Heart right ventricle (tissue), 16 donors: ENCODE measurements at places on chromosomes 16 and 17. TPM values are rescaled to one million over a fixed set of nuclear protein-coding genes. Genes with fewer than 3 reads are reported as not detected.

DNA sequence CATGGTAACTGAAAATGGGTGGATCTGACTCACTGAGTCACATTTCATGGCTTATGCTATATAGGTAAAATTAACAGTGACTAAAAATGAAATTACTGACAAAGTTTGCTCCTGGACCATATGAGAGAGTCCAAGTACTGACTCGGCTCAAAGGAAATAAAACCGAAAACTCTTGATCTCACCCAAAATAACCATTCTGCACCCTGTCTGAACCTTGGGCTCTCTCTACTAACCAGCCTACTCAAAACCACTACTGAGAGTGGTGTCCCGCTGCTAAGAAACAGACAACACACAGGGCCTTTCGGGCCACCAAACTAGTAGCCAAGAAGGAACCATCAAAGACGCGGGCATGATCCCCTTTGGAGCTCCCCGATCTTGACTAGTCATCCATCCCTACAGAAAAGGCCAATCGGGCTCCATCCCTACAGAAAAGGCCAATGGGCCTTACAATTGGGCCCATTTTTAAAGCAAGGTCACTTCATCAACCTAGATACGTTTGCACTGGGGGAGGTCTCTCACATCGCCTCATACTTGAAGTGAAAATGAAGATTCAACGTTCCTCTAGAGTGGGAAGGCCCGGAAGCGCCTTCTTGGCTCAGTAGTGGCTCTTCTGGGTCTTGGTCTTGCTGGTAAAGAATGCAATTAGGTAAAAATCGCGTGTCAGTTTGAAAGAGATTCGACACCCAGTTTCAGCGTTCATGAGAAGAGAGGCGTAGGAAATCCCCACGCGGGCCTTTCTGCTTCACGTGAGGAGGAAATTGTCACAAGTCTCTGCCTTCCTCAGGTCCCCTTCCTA is 720 bp upstream of the ZPBP2 start:
- DNase-seq, result no peak

DNA sequence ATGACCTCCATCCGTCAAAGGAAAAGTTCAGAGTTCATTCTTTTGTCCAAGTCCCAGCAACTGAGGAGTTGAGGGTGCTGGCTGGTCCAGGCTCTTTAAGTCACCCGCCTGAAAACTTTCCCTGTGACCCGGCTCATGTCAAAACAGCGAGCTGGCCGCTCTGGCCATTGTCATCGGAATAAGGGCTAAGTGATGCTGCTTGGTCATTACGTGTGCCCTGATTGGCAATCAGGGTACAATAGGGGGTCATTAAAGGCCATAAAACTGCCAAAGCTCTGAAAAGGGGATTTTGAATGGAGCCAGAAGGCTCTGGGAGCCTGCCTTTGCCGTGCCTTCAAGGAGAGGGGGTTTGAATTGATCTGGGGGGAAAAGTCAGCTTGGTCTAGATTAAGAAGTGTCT is 88.5 kb upstream of the IRX3 start:
- DNase-seq, result no peak

GRCh38 chr17:36591434-36592315 is at the start of gene DHRS11:
TSS of gene DHRS11 (plus strand) at chr17:36591879. CDS start at chr17:36592010, 131 bp downstream.
- DNase-seq, result peak; percentile 90

DNA sequence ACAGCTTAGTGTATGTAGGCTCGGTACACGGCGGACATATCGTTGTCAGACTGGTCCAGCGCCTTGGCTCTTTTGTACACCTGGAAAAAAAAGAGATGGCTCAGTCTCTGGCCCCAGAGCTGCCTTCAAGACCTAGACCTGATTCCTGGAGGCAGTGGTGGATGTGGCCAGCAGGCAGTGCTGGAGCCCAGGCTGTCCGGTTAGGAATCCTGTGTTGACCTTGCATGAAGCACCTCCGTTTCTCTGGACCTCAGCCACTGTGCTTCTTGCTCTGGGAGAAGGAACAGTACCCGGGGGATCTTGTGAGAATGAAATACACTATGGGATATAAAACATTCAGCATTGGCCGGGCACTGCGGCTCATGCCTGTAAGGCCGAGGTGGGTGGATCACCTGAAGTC is 2.8 kb upstream of the ROGDI start:
- DNase-seq, result peak; percentile 53

- no peak for DNase-seq
Observed at GRCh38 chr17:66405836-66406677, 103.6 kb downstream of the PRKCA start.

DNA sequence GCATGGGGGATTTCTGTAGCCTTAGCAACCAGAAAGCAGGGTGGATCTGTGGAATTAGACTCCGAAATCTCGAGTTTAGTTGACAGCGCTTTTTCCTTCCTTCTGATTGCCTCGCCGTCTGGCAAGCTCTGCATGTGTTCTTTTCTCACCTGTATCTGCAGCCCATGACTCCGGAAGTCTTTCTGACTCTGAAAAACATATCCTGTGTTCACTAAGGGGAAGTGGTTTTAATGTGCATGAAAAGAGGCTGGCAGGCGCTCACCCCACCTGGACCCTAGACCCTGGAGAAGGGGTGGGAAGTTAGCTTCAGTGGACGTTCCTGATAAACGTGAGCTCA is 158.5 kb downstream of the RPTOR start:
- no peak for DNase-seq

DNA sequence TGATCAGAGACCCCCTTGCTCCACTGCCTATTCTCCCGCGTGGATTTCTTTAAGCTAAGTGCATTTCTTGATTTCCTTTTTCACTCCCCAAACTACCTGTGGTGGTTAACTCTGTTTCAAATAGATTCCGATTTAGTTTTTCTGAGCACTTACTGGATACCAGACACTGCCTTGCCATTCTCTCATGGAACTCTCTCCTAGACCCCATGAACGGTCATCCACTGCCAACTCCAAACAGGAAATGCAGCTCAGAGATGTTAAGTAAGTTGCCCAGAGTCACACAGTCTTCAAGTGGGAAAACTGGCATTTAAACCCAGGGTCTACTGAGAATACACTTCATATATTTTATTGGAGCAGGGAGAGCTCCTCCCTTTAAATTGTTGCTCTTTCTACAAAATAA is 199.4 kb downstream of the MAF start:
- DNase-seq, result no peak

ST6GALNAC1 gene
- total RNA-seq, result 1.9 TPM

CD300LG gene
- 21.9 TPM for total RNA-seq

KRT36 gene
- not detected for total RNA-seq

DPEP2 gene
- not detected for total RNA-seq

TXNL4B gene
- total RNA-seq, result 5.6 TPM
